ENCODE measurements at places on chromosomes 4 and X.
A peak's percentile ranks its signal among the peaks of the same experiment; 100 is the strongest.

- no peak for DNase-seq
Observed at GRCh38 chr4:167020410-167020809, 213.9 kb downstream of the SPOCK3 start.

GRCh38 chr4:41216294-41217019 lies 2.1 kb upstream of the APBB2 start:
- DNase-seq, result peak; percentile 22

GRCh38 chr4:139042981-139043460 lies 27.4 kb downstream of the NOCT start:
- DNase-seq, result no peak

- no peak for DNase-seq
Observed at GRCh38 chr4:36914106-36914505, 330.4 kb upstream of the NWD2 start.

DNA sequence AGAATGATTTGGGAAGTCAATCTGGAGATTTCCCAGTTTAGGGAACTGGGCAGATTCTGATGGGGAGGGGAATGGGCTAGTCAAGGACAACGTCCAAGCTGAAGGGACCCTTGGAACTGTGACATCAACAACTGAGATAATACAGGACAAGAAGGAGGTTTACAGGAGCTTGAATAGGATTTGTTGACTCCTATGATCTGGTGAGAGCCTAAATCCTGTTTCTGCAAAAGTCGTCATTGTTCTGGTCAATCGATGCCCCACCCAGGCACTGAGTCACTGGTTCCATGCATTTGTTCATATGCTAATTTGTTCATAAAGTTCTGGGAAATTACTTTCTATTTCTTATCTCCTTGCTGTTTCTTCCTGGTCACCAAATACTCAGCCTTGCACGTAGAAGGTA lies 15.3 kb upstream of the PDGFRA start:
- DNase-seq, result no peak

GRCh38 chrX:35115205-35115604 lies 172.6 kb downstream of the FAM47B start:
- DNase-seq, result no peak

GRCh38 chrX:18534949-18535348 lies 109.5 kb downstream of the CDKL5 start:
- no peak for DNase-seq

DNA sequence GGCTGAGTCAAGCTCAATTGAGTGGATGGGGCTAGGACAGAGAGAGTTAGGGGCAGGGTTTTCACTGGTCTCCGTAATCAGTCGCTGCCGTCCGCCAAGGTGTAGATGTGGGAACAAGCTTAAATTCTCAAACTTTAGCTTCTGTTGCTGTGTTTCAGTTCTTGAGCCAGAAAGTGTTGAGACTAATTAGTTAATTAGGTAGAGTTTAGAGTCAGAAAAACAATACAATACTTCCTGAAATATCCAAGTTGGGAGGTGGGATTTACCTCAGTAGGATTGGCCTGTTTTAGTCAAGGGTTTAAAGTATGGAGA lies 1.1 kb upstream of the UBE2D3 start:
- no peak for DNase-seq

GRCh38 chr4:6591313-6591712 lies 16.3 kb downstream of the MAN2B2 start:
- no peak for DNase-seq

- no peak for DNase-seq
Observed at GRCh38 chr4:105068516-105068915, 78.2 kb upstream of the TET2 start.

- no peak for DNase-seq
Observed at GRCh38 chr4:77773101-77773500, 46.1 kb downstream of the CNOT6L start.

DNA sequence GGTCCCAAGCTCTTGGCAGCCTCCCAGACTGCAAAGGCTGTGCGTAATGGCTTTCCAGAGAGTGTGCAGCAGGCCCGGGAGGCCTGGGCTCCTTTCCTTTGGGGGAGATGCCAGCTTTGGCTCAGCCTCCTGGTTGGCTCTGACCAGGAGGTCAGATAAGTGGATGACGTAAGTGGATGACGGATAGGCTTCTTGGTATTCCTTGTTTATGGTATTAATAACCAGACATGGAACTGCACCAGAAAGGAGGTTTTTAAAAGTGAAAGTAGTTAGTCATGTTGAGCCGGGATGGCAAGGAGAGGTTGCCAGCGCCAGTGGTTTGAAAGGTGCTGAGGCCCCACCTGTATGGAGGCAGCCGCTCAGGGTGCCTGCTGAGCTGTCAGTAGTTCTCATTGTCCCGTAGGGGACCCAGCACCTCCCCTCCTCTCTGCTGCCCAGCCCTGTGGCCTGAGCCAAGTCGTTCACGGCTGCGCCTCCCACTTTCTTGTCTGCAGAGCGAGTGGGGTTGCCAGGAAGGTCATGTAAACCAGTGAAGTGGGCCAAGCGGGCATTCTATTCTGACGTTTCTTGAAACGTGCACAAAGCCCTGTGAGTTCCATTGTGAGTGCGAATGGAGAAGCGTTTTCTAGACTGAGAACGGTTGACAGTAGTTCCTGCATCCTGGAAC lies 28.7 kb upstream of the STOX2 start:
- DNase-seq, result no peak

GRCh38 chr4:184949020-184949419 lies 69.3 kb upstream of the HELT start:
- DNase-seq, result no peak

GRCh38 chr4:157048248-157048647 lies 27.7 kb upstream of the GLRB start:
- no peak for DNase-seq

All from CD4-positive, alpha-beta T cell treated with Interleukin-17A for 1 hour (primary cell).